Dermis microvascular lymphatic vessel endothelial cell (primary cell): ENCODE measurements at places on chromosomes 5 and 9. TPM values are rescaled to one million over a fixed set of nuclear protein-coding genes. Genes with fewer than 3 reads are reported as not detected.

WDR70 gene
- total RNA-seq, result 19.7 and 27.7 TPM in 2 replicates

IL9 gene
- not detected in 2 replicates for total RNA-seq

- DNase-seq, result no peak
Measured at GRCh38 chr9:35919212-35920008, 10.1 kb downstream of the SPAAR start.

DNA sequence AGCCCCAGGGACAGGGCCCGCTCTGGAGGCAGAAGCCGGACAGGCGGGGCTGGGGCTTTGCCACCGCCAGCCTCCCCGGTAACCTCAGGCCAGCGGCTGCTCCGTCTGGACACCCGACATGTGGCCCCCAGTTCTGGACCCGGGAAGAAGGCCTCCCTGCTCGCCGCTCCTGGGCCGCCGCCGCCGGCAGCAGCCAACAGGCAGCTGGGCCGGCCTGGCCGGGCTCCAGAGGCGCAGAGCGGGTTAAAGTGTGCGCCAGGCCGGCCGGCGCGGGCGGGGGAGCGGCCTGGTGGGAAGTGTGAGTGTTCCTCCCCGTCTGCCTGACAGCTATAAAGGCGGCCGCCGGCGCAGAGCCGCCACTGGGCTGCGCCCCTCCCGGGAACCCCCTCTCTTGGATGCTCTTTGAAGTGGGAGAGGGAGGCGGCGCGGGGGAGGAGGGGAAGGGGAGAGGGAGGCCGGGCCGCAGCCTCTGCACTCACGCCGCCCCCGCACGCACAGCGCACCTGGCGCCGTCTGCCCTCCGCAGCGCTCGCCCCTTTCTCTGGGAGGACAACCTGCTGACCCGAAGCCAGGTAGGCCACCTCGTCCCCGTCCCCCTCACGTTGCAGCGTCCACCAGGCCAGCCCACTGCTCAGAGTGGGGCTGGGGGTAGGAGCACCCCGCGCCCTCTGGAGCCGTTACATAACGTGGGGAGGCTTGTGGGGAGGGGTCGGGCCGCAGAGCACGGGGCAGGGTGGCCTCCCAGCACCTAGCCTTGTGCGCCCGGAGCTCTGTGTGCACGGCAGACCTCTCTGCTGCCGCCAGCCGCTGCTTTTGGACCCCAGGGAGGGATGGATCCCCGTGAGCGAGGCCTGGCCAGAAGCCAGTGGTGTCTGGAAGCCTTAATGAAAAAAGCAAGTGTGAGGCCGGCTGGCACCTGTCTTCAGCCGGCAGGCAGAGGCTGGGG lies at the start of gene ADAMTSL2:
Gene ADAMTSL2, plus strand, starts transcription at position 359 of the 946 bp plus-strand sequence. CDS start 2,009 bp downstream, outside the sequence.
- DNase-seq, result no peak

DNA sequence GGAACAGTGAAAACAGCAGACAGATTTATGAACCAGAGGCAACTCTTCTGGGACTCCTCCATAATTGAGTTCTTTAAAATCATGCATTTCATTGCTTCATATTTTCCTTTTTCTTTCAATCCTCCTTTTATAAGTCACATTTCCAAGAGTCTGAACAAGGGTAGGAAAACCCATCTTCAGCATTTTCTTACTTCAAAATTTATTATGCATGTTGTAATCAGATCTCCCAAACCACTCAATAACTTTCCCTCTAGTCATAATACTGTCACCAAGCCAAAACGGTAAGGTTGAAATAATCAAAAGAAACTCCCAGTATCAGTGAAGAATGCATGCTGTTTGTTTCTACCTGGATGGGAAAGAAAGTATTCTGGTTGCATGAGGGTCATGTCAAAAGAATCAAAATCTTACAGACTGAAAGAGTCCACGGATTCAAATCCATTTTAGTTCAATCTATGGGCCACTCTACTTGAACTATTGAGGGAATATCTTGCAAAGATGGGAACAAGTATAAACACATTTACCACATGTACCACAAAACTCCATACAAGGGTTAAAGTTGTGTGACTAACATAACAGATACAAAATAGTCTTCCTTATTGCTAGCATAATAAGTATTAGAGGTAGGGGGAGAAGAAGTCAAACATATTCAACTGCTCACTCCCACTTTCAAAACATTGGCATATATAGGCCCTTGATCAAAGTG lies 797.3 kb downstream of the MAT2B start:
- DNase-seq, result no peak

GRCh38 chr5:81192373-81192750 lies 40.8 kb upstream of the CKMT2 start:
- no peak for DNase-seq

DNA sequence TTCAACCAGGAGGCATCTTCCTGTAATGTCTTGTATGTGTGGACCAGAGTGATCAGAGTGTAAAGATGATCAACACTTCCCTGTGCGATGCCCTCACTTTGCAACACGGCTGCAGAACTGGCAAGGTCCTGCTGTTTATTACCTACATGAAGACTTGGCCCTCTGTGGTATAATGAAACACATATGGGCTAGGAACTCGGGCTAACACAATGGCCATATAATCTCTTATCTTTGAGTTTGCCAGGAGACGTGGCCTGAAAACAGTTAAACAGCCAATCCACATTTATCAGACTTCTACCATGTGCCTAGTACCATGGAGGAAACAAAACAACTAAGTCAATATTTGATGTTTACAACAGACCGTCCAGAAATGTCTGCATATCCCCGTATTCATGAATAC lies 145.5 kb downstream of the ZNF462 start:
- no peak for DNase-seq

GRCh38 chr5:53453898-53454718 lies 26.3 kb upstream of the FST start:
- no peak for DNase-seq

DNA sequence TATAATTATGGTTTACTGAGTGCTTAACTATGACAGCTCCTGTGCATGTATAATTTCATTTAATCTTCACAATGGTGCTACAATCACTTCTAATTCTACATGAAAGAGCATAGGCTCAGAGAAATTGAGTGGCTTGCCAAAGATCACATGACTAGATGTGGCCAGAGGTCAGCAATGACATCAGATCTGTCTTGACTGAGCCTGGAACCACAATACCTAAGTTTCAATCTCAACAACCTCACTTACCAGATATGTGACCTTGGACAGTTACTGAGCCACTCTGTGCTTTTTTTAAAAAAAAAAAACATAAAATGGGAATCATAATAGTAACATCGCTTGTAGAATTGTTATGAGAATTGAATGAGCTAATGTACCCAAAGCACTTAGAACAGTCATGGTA lies 130.7 kb downstream of the TRIM32 start:
- no peak for DNase-seq

DNA sequence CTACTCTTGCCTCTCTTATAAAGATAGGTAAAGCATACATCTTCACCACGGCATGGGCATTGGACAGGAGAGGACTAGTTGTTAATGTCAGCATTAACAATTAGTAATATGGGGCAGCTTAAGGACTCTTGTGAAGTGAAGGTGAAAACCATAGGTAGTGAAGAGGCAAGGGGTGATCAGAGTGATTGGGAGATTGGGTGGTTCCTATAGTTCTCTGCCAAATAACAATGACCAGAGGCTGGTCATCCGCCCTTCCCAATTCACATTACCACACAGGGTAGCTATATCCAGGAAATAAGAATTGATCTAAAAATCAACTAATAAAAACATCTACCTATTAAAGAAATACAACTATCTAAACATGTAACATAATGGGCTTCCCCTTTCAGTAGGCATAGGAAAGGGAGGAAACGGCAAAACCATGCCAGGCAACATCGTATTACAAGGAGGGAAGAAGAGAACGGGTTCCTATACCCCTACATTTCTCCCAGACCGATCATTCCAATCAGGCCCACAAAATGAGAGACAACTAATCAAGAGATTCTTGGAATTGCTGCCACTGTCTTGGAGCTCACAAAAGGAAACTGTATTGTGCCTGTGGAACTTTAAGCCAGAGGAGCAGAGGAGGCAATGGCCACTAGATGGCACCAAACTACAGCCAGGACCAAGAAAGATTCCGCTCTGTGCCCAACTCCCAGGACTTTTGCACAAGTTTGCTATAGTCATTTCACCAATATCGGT lies 121.6 kb downstream of the FBXL17 start:
- peak; percentile 70 for DNase-seq
